ENCODE measurements at places on chromosomes 12 and 14.

DNA sequence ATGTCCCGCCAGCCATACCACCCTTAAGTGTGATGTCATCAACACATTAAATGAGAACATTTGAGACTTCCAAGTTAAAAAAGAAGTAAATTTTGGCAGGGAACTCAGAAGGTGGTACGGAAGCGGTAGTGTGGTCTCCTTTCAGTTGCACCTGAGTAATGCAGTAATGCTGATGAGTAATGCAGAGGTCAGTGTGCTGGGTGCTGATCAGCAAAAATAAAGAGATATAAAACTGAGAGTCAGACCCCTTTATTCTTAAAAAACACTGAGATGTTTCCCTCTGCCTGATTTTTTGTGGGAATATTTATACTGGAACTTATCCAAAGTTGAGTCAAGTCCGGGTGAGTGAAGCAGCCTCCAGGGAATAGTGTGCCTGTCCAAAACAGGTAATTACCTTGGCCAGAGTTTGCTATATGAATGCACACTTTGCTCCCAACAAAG lies 370.6 kb upstream of the PRICKLE1 start:
- DNase-seq: no peak

- DNase-seq: no peak
Measured at GRCh38 chr14:52852810-52853521, 61.6 kb upstream of the GNPNAT1 start.

DNA sequence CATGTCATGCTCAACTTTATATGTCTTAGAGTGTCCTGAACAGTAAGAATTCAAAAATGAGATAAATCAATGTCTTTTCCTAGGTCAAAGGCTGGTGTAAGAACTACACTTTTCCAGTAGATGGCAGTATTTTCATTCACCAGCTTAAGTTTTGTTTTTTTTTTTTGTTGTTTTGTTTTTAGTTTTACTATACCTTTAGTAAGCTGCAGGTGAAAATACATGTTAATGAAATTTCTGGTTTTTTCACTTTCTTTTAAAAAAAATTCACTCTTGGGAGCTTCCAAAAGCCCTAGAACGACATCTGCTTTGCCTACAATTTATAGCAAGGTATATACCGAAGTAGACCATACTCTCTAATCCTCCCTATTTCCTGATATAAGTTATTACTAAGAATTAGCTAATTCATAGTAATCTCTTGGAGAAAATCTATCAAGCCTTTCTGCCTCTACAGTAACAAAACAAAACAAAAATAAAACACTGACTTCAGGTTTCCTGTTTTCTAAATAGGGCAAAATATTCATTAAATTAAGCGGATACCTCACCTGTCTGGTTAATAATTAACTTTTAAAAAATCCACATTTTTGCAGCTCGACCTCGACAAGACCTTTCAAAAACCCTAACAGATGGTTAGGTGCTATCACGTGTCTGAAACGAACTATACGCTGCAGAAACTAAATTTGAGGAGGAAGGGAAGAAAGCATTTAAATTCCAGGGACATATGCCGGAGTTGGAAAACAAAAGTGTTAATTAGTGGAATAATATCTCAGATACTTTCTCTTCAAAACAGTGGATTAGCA lies 2.7 kb upstream of the SAMD4A start:
- DNase-seq: peak; percentile 12

DNA sequence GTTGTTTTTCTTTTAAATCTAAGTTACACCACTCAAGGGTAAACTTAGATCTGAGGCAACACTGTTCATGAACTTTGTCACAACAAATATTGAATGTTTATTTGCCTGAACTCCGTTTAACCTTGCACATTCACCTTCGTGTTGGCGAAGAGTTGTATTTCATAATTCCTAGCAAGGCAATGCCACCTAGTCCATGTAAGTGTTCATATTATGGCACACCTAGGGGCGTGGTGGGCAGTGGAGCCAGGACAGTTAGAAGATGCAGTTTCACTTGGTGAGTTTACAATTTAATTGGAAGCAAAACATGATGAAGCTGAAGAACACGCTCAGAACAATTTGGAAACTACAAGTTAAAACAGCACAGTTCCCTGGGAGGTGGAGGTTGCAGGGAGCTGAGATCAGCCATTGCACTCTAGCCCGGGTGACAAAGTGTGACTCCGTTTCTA lies 30.4 kb upstream of the GNPNAT1 start:
- no peak for DNase-seq

GRCh38 chr12:121391619-121392324 lies 8.1 kb upstream of the RNF34 start:
- no peak for DNase-seq

- no peak for DNase-seq
Measured at GRCh38 chr12:101891462-101891971, 14.1 kb downstream of the DRAM1 start.

- no peak for DNase-seq
Measured at GRCh38 chr14:68800390-68800789, 7.5 kb upstream of the ZFP36L1 start.

DNA sequence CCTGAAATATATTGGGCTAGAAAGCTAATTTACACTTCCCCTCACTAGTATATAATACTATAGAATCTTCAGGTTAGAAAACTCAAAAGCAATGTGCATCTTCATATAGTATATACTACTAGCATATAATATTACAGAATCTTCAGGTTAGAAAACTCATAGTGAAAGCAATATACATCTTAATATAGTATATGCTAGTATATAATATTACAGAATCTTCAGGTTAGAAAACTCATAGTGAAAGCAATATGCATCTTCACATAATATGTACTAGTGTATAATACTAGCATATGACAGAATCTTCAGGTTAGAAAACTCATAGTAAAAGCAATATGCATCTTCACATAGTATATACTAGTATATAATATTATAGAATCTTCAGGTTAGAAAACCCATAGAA lies 329.6 kb downstream of the ZFP36L1 start:
- DNase-seq: no peak

DNA sequence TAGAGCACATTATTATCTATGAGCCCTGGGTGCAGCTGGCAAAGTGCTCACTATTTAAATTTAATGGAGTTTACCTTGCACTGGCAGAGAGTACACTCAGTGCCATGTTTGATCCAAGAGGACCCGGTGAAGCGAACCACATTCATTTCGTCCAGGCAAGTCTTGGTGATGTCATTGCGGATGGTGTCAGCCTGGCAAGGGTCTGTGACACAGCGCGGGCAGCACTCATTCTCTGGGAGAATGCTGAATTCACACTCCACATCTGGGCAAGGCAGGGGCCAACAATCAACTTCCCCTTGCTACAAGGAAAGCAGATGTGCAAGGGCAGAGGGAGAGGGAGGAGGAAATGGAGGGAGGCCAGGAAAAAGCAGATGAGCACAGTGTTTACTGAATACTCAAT lies 356.2 kb downstream of the NELL2 start:
- DNase-seq: peak; percentile 85

DNA sequence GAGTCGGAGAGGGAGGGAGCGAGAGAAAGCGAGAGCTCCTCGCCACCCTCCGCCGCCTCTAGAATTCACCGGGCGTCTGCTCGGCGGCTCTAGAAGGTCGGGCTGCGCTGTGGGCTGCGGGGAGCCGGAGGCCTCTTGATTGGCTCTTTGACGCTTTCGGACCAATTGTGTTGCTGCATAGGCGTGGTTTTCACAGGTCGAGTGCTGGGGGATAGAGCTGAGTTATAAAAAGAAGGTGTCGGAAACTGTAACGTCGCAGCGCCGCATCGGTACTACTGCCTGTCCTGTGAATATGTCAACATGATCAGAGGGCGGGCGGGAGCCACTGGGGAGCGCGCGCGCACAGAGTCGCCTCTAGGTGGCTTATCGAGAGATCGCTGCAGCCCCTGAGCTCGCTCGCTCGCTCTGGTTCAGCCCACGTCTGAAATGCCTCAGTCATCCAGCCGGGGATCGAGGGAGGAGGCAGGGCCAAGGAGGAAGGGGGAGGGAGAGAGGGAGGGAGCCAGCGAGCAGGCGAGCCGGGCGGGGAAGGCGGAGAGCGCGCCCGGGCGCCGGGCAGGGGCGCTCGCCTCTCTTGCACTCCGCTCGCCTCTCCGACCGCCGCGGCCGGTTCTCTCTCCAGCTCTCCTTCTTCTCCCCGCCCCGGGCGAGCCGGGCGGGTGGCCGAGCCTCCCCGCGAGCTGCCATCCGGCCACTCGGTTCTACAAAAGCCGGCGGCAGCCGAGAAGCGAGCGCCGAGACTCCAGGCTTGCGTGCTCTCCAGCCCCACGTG lies at the start of gene TBX3:
Gene TBX3, minus strand, starts transcription at position 78 of the 772 bp plus-strand sequence. CDS start 975 bp downstream, outside the sequence.
- DNase-seq: peak; percentile 98

DNA sequence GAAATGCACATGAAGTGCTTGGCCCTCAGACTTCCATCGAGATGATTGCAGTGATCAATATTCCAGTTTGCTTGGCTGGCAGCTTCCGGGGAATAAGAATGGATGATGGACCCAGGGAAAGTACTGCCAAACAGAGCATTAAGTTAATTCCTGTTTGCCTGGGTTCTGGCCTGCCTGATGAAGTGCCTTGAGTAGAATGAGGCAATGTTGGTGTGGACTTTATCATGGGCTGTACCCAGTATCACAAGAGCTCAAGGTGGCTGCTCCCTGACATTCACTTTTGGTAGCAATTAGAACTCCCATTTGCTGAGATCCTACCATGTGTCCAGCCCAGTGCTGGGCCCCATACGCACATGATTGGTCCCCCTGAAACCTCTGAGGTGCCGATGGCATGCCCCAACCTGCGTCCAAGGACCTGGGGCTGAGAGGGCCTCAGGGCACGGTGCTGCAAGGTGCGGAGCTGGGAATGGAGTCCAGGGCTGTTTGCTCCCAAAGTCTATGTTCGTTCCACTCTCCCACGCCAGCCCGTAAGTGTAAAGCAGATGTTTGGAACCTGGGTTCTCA lies 80.7 kb downstream of the SLC25A47 start:
- DNase-seq: no peak

GRCh38 chr14:75222208-75222701 lies 45.8 kb upstream of the TMED10 start:
- no peak for DNase-seq

DNA sequence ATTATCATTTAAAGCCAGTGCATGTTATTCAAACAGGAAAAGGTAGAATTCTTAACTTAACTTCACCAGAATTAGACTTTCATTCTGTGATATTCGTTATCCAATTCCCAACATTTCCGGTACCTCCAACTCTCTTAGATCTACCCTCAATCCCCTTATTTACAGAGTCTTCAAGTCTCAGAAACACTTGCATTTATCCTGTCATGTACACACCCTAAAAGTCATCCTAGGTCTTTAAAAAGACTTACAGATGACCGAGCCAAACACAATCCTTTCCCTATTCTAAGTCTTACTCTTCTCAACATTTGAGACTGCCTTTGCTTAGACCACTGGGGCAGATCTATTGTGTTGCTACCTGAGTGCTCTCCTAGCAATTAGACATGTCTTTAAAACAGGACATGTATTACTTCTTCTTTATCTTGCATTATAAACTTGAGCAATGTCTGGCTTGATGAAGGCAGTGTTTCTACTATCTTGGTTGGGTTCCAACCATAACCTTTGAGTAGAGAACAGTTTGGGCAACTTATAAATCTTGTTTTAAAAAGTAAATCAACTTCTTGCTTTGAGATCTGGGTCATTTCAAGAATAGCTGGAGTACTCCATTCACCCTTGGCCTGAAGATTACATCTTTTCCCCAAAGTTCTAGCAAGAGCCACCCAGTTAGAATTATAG lies 140.6 kb upstream of the PLEKHG7 start:
- no peak for DNase-seq

- no peak for DNase-seq
Measured at GRCh38 chr14:68951800-68952530, 27.1 kb downstream of the ACTN1 start.

- no peak for DNase-seq
Measured at GRCh38 chr14:37480446-37481290, 114.4 kb downstream of the FOXA1 start.

DNA sequence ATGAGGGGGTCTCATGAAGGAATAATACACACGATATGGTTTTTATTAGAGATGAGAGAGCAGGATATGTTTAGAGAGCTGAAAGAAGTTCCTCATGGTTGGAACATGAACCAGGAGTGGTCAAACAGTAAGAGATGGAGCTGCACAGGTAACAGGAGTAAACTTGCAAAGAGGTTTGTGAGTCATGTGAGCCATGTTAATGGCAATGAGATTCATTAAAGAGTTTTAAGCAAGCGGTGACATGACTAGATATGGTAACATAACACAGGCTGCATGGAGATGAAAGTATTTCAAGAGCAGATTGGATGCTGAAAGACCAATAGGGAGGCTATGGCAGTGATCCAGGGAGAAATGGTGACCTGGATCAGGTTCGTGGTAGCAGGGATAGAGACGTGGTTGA lies 62.6 kb upstream of the SSTR1 start:
- no peak for DNase-seq

DNA sequence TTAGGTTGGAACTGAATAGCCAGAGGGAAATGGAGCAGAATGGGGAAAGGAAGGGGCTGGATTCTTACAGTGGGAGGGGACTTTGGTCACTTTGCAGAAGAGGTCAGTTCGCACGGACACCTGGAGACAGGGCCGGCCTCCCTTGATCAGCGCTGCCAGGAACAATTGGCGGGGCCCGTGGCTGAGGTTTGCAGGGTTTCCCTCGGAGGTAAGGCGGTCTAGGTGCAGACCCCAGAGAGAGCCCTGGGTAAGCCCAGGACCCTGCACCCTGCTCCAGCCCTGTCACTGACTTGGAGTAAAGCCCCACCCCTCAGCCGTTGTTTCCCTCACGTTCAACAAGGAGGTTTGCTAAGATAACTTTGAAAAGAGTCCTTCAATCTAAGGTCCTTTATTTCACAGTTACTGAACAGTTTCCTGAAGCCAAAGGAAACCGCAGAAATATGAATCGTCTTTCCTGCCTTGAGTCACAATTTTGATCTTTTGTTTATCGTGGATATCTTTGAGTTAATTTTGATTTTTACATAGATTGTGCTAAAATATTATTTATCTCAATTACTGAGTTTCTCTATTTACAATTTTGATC lies 231.4 kb upstream of the RTL1 start:
- no peak for DNase-seq

DNA sequence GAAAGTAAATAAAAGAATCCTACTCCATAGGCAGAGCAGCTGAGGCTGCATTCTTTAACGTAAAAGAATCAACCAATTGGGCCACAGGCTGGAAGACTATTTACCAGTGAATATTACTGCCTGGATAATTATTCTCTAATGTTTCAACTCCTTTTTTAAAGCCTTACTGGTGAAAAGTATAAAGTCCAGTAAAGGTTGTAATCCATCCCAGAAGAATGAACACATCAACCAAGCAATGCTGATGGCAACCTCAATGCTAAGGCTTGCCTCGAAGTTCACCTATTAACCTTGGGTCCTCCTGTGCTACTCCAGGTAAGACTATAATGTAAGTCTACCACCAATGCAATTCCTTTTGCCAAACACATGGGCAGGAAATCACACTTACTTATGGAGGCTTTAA lies 77.3 kb downstream of the ATXN2 start:
- no peak for DNase-seq

- DNase-seq: no peak
Measured at GRCh38 chr14:87043667-87044200, 949.2 kb downstream of the GALC start.

GRCh38 chr12:56521209-56521589 lies 421 bp upstream of the RBMS2 start:
- DNase-seq: no peak

GRCh38 chr12:12217018-12217359 lies 49.9 kb downstream of the LRP6 start:
- DNase-seq: no peak
